ENCODE measurements at places on chromosomes 7 and 10. TPM values are rescaled to one million over a fixed set of nuclear protein-coding genes. Genes with fewer than 3 reads are reported as not detected.

GHITM gene
- total RNA-seq: 106 TPM

DNA sequence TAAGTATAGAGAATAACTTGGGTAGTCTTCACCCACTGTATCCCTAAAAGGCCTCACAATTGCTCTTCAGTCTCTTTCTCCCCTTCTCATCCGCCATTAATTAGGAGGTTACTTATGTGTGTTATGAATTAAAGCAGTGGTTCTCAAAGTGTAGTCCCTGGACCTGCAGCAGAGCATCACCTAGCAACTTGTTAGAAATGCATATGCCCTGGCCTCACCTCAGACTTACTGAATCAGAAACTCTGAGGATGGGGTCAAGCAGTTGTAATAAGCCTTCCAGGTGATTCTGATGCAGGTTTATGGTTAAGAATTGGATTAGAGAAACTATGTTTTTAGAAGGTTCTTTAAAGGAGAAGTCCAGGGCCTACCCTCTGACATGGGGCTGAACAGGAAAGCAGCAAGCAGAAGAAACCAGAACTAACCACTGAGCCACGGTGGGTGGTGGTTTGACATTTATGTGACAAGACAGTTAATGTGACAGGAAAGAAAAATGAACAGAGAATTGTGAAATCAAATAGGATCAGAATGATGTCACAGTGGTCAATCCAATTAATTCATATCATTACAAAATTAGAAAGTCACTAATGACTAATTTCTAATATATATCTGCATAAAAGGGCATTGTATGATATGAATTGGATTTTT, 37.6 kb downstream of the ENTPD1 start:
- DNase-seq: no peak

GUSB gene
- 48.2 TPM for total RNA-seq

CYP2C18 gene
- not detected for total RNA-seq

- DNase-seq: no peak
Observed at GRCh38 chr7:4964506-4964905, 5.5 kb upstream of the MMD2 start.
